ENCODE measurements at places on chromosomes 11 and 22.
A peak's percentile ranks its signal among the peaks of the same experiment; 100 is the strongest.

DNA sequence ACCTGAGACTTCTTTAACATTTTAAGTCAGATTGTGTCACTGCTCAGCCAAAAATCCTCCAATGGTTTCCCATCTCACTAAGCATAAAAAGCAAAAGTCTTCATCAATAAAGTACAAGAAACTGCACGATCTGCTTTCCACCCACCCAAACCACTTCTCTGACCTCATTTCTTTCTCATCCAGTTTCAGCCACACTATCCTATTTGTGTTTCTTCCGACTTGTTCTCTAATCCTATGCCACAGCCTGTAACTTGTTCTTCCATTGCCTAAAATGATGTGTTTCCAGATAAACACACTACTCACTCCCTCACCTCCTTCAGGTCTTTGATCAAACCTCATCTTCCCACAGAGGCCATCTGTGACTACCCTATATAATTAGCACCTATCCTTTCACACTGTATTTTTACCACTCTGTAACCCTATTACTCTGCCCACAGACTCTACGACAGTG is 28.4 kb downstream of the ARHGAP32 start:
- DNase-seq: no peak

GRCh38 chr11:15826826-15827225 is 529.5 kb downstream of the SOX6 start:
- peak; percentile 12 for DNase-seq

DNA sequence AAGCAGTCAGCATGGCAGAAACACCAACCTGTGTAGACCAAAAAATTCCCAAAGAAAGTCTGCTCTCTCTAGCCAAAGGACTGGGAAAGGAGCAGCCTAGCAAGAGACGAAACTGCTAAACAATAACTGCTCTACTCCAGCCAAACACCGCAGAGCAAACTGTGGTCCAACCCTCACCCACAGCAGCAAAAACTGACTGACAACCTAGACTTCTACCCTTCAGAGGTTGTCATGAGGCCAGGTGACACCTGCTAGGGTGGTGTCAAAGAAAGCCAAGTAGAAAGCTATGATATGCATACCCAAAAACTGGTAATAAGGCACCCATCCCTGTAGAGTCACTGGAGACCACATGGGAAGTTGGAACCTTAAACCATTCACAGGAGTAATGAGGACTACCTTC is 11.8 kb downstream of the GAB2 start:
- no peak for DNase-seq

DNA sequence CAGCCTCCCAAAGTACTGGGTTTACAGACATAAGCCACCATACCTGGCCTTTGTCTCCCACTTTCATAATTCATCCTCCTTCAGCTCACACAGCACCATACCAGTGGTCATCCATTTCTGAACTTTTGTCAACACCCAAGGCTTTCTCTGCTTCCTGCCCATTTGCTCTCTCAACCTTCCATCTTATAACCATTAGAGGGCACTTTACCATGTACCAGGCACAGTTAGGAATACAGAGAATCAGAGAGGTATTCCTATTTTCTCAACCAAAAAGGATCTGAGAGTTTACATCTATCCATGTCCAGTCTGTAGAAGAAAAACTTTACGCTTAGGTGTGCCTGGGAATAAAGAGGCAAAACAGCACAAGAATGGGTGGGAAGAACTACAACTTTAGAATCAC is 397.6 kb downstream of the BUD13 start:
- DNase-seq: no peak

DNA sequence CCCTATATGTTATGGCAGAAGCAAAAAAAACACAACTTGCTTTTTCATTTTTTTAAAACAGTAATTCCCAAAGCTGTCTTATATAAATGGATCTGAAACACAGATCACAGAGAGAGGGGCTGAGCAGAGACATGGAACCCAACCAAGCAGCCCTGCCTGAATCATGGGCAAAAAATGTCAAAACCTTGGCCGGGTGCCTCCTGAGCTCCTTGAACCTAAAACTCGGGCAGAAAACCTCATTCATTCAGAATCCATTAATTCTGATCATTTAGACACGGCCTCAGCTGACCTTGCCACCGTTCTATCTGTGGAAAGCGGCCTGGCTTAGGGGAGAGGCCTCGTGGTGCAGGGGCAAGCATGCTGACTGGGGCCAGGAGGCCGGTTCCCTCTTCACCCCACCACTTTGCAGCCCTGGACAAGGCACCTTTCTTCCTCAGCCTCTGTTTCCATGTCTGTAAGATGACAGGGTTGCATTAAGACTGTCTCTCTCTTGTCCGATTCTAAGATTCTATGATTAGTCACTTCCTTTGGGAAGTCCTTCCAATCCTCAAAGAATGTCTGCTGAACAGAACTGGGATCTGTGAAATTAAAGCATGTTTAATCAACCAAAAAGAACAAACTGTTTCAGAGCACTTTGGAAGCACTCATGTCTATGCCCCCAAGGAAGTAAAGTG is 26.0 kb downstream of the TENM4 start:
- peak; percentile 71 for DNase-seq

- DNase-seq: peak; percentile 48
Measured at GRCh38 chr11:9855579-9856287, 191.9 kb downstream of the SWAP70 start.

Measured in AG08395 (cell line).